ENCODE measurements at places on chromosomes 16 and 17.
A peak's percentile ranks its signal among the peaks of the same experiment; 100 is the strongest.

DNA sequence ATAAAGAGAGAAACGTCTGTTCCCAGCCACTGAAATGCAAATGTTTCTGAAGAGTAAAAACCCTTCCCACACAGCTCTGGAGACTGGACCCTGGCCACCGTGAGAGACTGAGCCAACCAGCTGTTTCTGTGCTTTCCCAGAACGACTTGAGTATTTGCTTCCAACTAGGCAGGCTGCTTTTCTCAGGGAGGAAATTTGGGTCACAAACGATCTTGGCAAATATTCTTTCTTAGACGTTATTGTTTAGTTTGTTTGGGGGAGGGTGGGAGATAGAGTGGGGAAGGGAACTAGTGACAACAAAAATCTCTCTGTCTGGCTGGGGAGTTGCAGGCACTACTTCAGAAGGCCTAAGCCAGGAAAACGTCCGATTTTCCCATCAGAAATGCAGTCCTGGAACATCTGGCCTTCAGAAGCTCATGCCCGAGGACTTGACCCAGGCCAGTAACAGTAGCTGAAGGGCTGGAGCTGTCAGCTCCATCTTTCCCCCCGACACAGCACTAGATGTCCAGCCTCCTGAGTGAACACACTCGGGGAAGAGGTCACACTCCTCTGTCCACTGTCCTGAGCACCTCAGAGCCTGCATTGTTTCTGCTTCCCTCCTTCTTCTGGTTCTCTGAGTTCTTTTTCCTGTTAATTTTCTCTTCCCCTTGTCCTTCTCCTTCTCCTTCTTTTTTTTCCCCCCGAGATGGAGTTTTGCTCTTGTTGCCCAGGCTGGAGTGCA is 4.0 kb downstream of the CCDC92B start:
- DNase-seq, result no peak

DNA sequence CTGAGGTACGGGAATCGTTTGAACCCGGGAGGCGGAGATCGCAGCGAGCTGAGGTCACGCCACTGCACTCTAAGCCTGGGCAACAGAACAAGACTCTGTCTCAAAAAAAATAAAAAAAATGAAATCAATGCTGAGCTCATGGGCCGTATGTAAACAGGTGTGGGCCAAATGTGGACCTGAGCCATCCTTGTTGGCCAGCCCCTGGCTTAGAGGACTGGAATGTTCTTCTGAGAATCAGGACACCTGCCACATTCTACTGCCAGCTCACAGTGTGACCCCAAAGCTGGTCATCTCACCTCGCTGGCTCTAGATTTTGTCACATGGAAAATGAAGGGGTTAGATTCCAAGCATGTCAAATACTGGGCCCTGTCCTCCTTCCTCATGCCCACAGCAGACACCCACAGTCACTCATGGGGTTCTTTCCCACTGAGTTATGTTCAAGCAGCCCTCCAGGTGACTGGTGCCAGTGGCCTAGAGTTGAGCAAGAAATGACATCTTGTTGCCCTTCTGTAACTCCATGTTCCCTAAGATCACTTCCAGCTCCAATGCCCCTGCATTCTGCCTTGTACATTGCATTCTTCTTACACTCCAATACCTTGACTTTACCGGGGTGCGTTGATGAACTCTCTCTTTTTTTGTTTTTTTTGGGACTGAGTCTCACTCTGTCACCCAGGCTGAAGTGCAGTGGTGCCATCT is 110.6 kb downstream of the ABCC1 start:
- DNase-seq, result no peak

DNA sequence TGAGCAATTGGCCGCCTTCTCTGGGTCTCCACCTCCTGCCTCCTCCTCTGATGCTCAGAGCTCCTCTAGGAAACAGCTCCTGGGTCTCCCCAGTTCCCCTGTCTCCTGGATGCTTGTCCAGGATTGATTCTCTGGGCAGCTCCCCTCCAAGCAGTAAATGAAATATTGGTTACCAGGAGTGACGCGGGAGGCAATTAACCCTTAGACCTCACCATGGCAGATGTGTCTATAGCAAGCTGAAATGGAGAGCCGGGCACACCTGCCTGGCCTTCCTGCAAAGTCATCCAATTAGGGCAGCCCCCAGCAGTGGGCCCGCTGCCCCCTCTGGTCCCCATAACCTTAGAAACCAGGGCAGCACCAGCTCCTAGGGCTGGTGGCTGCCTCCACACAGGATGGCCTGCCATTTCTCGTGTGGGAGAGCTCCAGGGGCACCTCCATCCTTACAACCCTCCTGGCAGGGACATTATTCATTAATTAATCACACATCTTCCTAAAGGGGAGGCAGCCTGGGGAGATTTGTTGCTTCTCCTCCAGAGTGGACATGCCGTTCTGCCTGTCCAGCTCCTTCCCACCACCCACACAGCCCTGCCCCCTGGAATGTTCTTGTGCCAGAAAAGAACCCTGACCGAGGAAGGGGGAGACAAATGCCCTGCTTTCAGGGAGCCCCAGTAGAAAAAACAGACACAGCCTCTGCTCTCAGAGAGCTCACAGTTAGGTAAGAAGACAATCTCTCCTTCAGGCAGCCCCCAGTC is 8.3 kb upstream of the KIF18B start:
- DNase-seq, result no peak

GRCh38 chr17:45824901-45825492 is 19.7 kb upstream of the SPPL2C start:
- no peak for DNase-seq

- DNase-seq, result no peak
Measured at GRCh38 chr17:33116021-33116551, 124.4 kb downstream of the SPACA3 start.

- no peak for DNase-seq
Measured at GRCh38 chr17:45040459-45040858, 11.0 kb downstream of the DCAKD start.

- no peak for DNase-seq
Measured at GRCh38 chr17:50239937-50240336, 34.3 kb upstream of the TMEM92 start.

GRCh38 chr17:71283486-71283885 is 837.3 kb upstream of the SOX9 start:
- DNase-seq, result no peak

GRCh38 chr16:90078579-90078895 is 1.4 kb upstream of the PRDM7 start:
- DNase-seq, result no peak

DNA sequence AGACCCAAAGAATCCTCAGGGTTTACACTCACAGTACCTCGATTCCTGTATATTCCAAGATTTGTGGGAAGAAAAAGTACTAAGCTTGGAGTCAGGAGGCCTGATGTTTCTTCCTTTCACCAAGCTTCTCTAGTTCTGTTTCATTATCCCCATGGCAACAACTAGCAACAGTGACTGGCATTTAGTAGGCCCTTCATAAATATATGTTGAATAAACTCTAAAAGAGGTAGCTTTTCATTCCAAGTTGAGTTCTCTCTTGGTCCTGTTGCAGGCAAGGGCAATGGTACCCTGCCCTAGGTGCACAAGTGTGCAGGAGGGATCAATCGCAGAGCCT is 527 bp upstream of the UBE2Z start:
- no peak for DNase-seq

- DNase-seq, result no peak
Measured at GRCh38 chr17:43840814-43841213, 6.2 kb upstream of the CD300LG start.

GRCh38 chr17:58324409-58325288 is 3.9 kb downstream of the TSPOAP1 start:
- peak; percentile 64 for DNase-seq
